B cell (primary cell): ENCODE measurements at places on chromosomes 5 and 9. TPM values are rescaled to one million over a fixed set of nuclear protein-coding genes. Genes with fewer than 3 reads are reported as not detected.

PCDHB7 gene
- not detected in 2 replicates for total RNA-seq

MYOZ3 gene
- total RNA-seq, result not detected in 2 replicates

DNA sequence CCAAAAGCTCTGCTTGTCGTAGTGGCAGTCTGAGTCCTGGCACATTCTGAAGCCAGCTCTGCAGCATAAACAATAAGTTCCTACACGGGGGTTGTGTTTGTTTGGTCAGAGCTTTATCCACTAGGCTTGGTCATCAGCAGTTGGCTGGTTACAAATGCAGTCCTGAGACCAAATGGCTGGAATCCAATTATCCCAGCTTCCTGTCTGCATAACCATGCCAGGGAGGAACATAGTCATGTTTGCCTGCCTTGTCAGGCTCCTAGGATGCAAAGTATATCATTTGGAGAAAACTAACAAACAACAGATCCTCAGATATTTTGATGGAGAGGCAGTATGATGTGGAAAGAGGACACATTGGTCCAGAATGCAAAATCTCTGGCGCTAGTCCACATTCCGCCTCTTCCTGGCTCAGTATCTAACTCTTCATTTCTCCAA lies 85.8 kb downstream of the FBXO38 start:
- no peaks in the 10 kb centered on the region for H3K36me3 ChIP-seq
- no peaks in the 10 kb centered on the region for H3K4me1 ChIP-seq
- no peak overlapping the region for H3K4me3 ChIP-seq

- H3K27me3 ChIP-seq, result no peaks in the 10 kb centered on the region
- H3K36me3 ChIP-seq, result no peaks in the 10 kb centered on the region
- peak; percentile 4 for DNase-seq
- H3K4me3 ChIP-seq, result peak overlapping the region; percentile 62
- H3K4me1 ChIP-seq, result peaks cover 9% of the 10 kb centered on the region
These were observed 720 bp downstream of the NUDT12 start for GRCh38 chr5:103561685-103562452.
